ENCODE measurements at places on chromosomes 1 and 21. TPM values are rescaled to one million over a fixed set of nuclear protein-coding genes. Genes with fewer than 3 reads are reported as not detected.

GRCh38 chr21:43361127-43361492, 65.8 kb downstream of the SIK1 start:
- DNase-seq = peak; percentile 55

DNA sequence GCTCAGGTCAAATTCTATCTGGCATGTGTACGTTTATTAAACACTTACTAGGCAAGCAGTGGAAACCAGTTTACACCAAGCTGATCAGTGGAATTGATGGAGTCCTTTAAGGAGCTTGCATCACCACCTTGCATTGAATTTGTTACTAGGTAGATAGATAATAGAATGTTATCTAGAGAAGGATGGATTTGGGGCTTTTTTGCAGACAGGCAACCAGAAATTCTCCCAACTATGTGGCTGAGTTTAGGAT, 44.9 kb downstream of the HHAT start:
- DNase-seq = no peak

PDZK1 gene
- 0.69 TPM for total RNA-seq

- DNase-seq = peak; percentile 31
These were observed 884 bp downstream of the LHX4 start for GRCh38 chr1:180230791-180231505.

CELA2A gene
- total RNA-seq = not detected

LRRN2 gene
- total RNA-seq = not detected

TRIM17 gene
- total RNA-seq = not detected

DNA sequence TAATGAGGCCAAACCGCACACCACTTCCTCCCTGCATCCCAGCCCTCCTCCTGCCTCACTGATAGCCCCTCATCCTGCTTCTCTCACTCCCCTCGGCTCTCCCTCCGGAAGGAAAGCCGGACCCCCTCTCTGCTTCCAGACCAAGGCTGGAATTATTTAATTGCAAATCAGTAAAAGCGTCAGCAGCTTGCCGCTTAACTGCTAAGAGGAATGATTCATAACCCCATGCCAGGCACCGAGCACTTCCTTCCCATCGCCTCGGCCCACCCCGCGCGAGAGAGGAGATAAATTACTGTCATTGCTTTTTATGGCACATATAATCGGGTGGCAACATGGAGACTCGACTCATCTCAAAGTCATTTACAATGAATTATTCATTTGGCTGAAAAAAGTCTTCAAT, 77.3 kb downstream of the UBIAD1 start:
- DNase-seq = no peak

DNA sequence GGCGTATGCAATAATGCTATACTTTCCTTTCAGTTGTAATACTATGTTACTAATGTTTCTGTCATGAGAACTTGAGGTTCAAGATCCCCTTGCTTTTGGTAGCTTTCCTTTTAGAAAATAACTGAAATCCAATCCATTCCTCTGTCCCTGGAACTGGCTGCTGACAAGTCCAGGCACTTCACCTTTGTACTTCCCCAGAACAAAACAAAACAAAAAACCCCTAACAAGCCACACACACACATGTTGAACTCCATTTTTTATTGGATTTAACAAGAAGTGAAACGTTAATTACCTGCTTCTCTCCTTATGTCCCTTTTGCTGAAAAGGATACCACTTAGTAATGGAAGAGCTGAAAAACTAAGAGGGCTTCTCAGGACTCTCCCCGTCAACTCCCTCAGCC, 26.1 kb upstream of the SDC3 start:
- no peak for DNase-seq

- DNase-seq = peak; percentile 86
These were observed at the start of gene GLIS1 for GRCh38 chr1:53739109-53739681. GLIS1 (minus strand) TSS chr1:53739164; CDS start chr1:53738064, 1,100 bp downstream.

GRCh38 chr1:172184506-172185191, 235.8 kb upstream of the C1orf105 start:
- DNase-seq = no peak

LAPTM5 gene
- 1.2 TPM for total RNA-seq

GRCh38 chr1:240395336-240395735, 216.6 kb downstream of the GREM2 start:
- no peak for DNase-seq

TTLL7 gene
- total RNA-seq = 21.3 TPM

- DNase-seq = no peak
These were observed 10.9 kb upstream of the RGS2 start for GRCh38 chr1:192797891-192798290.

DNA sequence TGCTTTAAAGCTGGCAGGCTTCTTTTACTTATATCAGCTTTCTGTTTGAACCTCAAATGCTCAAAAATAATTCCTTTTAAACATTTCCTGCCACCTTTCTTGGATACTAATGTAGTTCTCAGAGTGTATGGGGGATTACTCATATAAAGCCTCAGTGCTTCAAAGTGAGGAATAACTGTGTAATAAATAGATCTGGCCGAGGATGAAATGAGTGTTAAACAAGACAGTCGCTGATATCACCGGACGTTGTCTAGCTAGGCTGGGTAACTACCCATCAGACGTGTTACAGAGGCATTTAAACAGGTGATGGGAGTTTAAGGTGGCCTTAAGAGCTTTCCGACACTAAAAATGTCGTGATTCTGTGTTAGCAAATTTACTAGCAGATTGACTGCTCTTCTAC, 53.1 kb downstream of the VANGL2 start:
- DNase-seq = no peak
